ENCODE measurements at places on chromosomes 4 and X. TPM values are rescaled to one million over a fixed set of nuclear protein-coding genes. Genes with fewer than 3 reads are reported as not detected.

VSIG4 gene
- total RNA-seq, result not detected

KCNIP4 gene
- not detected for total RNA-seq

SLC26A1 gene
- total RNA-seq, result 0.43 TPM

SLC2A9 gene
- total RNA-seq, result 3.2 TPM

CLCN4 gene
- total RNA-seq, result 0.05 TPM

ASB11 gene
- total RNA-seq, result not detected

RAB41 gene
- not detected for total RNA-seq

PCDH18 gene
- 0.09 TPM for total RNA-seq

CT45A3 gene
- total RNA-seq, result not detected

EFHC2 gene
- total RNA-seq, result 0.27 TPM

LONRF3 gene
- total RNA-seq, result not detected

PRICKLE3 gene
- 12.7 TPM for total RNA-seq

ANOS1 gene
- total RNA-seq, result 0.05 TPM

GABRE gene
- total RNA-seq, result not detected

ADH1A gene
- not detected for total RNA-seq

WAS gene
- total RNA-seq, result 160 TPM

MGST2 gene
- 37.8 TPM for total RNA-seq

EPGN gene
- total RNA-seq, result 1.3 TPM

ATP2B3 gene
- total RNA-seq, result not detected

TASL gene
- total RNA-seq, result 6.3 TPM

SLC7A11 gene
- total RNA-seq, result 2.0 TPM

RHOXF2 gene
- not detected for total RNA-seq

UCP1 gene
- total RNA-seq, result not detected

CPZ gene
- total RNA-seq, result not detected
